ENCODE measurements at places on chromosomes 5 and 9.

GRCh38 chr9:116646661-116647514 is 40.2 kb upstream of the TRIM32 start:
- no peak for DNase-seq

- DNase-seq, result no peak
Observed at GRCh38 chr5:127832067-127832466, 128.9 kb downstream of the CCDC192 start.

GRCh38 chr5:18111906-18112465 is 477.7 kb downstream of the TAF11L14 start:
- no peak for DNase-seq

GRCh38 chr9:70260606-70261005 is 1.8 kb downstream of the SMC5 start:
- no peak for DNase-seq

DNA sequence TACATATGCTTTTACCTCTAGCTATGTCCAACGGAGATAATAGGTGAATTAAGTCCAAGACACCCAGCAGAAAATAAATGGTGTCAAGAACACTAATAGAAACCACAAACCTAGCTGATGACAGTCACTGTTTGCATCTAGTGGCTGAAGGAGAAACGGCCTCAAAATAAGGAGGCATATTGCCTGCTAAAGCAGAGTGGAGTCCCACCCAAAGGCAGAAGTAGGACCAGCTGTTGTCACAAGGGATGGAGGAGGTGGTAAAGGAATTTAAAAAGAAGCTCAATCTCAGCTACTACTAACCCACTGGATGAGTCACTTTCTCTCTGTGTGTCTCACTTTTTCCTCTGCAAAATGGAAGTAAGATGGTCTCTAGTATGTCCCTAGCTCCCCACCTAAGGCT is 224.3 kb downstream of the GRIA1 start:
- DNase-seq, result no peak

GRCh38 chr9:125969868-125970267 is 222.7 kb downstream of the PBX3 start:
- no peak for DNase-seq

DNA sequence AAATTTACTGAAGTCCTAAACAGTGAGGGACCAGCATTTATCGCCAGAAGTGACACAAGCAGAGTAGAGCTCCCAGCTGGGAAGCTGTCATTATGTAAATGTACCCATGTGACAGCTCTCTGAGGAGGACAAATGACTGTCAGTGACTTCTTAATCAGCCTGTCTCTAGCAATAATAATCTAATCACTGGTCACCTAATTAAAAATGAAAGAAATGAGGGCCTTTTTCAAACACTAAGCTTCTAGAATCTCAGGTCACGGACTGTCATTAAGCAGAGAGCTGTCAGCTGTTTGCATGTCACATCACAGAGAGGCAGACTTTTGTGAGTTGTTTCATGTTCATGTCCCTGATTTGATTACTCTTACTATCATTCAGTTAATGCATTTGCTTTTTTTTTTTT is 77.9 kb upstream of the FBXL17 start:
- DNase-seq, result no peak

DNA sequence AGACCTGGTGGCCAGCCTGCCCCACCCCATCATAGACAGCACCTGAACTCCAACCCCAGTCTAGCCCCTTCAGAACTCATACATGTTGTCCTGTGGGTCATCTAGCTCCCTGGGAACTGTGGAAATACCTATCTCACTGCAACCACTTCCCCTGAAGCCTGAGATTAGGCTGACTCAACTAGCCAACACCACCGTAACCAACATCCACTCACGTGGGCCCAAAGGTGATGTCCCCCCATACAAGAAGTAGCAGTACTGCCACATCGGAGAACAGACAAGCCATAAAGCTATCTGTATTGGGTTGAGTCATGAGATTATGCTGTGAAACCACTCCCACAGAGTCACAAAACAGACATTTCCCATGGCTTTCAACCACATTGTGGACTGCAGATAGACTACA is 46.6 kb downstream of the OSMR start:
- no peak for DNase-seq

DNA sequence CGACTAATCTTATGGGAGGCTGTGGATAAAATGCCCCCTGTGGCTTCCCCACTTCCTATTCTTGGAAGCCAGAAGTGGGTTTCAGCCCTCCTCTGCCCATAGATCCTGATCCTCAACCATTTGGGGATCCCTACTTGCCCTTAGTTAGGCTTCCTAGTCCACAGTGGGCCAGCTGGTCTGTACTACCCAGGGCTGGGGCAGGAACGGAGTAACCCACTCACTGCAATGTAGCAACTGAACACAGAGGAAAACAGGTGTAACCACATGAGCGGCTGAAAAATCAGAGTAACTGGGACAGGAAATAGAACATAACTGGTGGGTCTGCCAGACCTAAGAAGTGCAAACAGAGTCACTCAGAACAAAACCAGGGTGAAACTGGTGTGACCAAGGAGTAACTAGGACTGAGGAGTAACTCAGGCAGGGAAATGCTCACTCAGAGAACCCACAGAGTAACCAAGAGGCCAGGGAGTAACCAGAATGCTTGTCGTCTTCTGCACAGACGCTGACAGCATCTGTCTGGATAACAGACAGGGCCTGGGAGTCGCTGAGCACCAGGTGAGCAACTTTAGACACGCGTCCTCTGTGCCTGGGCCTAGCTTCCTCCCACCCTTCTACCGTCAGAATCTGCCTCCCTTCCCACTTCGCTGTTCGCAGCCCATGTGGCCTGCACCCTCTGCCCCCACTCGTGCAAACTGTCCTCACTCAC is 1.0 kb downstream of the AQP3 start:
- no peak for DNase-seq

GRCh38 chr5:3362606-3362910 is 233.1 kb upstream of the IRX1 start:
- no peak for DNase-seq

GRCh38 chr9:85443190-85443598 is 298.6 kb downstream of the AGTPBP1 start:
- DNase-seq, result no peak

- DNase-seq, result no peak
Observed at GRCh38 chr5:78647838-78648358, 674 bp downstream of the LHFPL2 start.

DNA sequence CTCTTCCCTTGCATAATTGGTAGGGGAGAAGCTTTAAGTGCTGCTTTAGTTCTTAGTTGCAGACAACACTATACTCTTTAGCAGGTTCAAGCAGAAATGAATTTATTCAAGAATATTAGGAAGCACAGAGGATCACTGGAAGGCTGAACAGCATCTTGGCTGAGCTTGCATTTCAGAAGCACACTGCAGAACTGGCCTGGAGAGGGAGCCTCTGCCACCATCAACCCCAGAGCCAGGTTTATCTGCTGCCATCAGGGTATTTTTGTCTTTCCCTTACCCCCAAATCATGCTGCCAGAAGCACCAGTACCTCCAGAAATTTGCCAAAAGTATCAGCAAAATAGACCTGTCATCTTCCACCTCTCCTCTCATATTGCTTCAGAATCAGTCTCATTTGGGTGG is 440.7 kb downstream of the DMAC1 start:
- DNase-seq, result no peak

GRCh38 chr9:136401173-136401922 is 1.4 kb upstream of the SNAPC4 start:
- no peak for DNase-seq

DNA sequence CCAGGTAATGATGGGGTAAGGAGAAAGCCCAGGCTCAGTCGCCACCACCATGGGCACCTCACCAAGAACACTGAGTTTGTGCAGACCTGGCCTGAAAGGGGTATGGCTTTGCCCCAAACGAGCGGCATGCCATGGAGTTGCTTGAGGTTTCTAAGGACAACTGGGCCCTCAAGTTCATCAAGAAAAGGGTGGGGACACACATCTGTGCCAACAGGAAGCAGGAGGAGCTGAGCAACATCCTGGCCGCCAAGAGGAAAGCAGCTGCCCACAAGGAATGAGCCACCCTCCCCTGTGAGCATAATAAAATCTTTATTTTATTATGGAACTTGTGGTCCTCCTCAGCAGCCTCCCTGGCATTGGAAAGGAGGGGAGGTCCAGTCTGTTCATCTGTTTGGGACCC is 23.8 kb downstream of the CD14 start:
- DNase-seq, result no peak

DNA sequence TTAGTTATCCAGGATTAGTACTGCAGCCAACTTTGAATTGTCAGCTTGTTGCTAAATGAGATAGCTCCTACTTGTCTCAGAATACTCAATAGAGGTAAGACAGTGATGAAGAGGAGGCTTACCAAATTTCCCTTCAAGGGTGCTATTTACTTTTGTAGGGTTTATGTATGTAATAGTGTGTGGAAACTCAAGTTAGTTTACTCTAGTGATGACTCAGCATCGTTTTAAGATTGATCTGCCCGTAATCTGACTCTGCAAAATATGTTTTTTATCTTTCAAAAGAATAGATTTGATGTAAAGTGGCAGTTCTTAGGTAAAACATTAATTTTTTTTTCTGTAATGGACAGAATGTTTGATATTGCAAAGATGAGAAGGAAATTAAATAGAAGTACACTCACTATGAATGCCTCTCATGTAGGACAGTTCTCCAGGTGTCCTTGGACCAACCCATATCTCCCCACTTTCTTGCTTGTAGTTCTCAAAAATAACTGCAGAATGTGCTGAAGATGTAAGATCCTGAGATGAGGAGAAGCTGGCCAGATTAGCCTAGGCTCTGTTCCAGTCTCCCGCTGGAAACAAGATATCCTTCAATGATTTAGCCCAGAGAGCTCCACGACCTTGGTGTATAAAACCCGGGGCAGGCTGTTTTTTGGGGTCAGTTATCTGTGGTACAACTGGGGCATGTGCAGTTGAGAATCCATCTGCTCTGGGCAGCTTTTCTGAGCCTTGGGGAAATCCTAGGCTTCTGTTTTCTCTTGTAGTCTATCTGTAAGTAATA is 24.4 kb upstream of the MROH2B start:
- no peak for DNase-seq

DNA sequence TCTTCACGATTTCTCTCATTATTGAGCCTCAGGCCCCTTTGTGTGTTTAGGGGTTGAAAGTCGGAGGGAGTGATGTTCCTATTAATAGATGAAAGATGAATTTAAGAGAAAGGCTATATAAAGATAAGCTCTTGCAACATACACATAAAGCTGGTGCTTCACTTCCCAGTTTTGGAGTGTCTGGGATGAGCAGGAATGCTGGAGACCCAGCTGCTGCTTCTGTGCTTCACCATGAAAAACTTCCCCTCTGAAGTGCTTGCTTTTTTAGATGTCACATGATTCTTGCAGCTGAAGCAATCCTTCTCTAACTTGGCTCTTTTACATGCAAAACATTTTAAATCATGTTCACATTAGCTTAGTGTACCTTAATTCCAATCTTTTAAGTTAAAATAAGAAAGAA is 19.7 kb upstream of the SNCAIP start:
- DNase-seq, result no peak

- no peak for DNase-seq
Observed at GRCh38 chr5:32504329-32504988, 59.9 kb upstream of the ZFR start.

DNA sequence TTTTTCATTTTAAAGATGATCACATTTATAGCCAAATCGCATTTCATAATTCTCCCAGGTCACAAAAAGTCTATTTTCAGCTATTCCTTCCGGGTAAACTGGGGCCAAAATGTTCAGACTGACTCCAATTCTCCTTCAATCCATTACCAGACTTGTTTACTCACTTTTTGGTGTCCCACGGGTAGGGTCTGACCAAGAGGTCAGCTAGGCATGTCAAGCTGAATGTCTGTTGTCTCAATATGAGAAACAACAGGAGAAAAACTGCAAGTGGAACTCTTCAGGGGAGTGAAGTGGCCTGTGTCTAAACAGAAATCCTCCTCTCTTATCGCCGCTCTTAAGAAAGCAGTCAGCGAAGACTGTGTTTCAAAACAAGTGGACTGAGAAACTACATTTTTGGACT is 171.3 kb downstream of the APBA1 start:
- DNase-seq, result no peak

DNA sequence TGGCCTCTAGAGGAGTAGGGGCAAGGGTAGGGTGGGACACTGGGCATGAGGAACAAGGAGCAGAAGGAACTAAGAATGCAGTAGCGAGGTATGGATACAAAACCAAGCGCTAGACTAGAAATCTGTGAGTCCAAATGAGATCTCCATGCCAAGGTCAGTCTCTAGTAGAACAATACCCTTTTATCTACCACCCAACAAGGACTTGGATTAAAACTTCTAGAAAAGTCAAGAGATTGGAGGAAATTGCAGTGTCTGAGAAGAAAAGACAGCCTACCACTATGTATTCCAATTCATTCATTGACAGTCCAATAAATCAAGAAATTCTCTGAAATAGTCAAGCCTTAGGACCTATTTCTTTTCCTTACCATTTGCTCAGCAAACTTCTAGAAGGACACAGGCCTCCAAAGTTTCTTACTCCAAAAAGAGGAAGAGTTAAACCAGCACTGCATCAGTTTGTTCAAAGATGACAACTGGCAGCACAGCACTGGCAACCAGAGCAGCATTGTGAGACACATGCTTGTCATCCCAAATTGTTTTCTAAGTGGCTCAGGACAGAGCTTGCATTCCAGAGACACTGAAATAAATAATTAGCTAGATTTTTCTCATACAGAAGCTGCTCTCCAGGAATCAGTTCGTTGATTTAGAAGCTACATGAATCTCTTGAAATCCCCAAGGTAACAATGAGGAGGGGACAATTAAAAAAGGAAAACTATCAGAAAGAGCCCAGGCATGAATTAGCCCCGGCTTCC is 22.6 kb downstream of the ABCA1 start:
- no peak for DNase-seq

- DNase-seq, result no peak
Observed at GRCh38 chr9:13491138-13491492, 211.6 kb upstream of the MPDZ start.
